ENCODE measurements at places on chromosomes 1 and 21. TPM values are rescaled to one million over a fixed set of nuclear protein-coding genes. Genes with fewer than 3 reads are reported as not detected.

Gene TMEM240
- 7.5 TPM for total RNA-seq

Gene ATP6V1G3
- not detected for total RNA-seq

Gene HSD3B1
- total RNA-seq: not detected

Gene FCRL6
- total RNA-seq: 0.32 TPM

Gene CRYAA
- not detected for total RNA-seq

Gene OR2W3
- not detected for total RNA-seq

Gene MYBPH
- not detected for total RNA-seq

Gene KCNQ4
- total RNA-seq: 2.6 TPM

Gene KRTAP13-2
- not detected for total RNA-seq

Gene GREM2
- total RNA-seq: not detected

Gene RORC
- 15.4 TPM for total RNA-seq

Gene SPRR1B
- not detected for total RNA-seq

- DNase-seq: peak; percentile 79
Observed at GRCh38 chr21:14864211-14865021, 200.4 kb downstream of the NRIP1 start.

- DNase-seq: no peak
Observed at GRCh38 chr21:45086337-45086958, 12.1 kb downstream of the ADARB1 start.

GRCh38 chr1:245301162-245301580 is 146.4 kb downstream of the KIF26B start:
- DNase-seq: peak; percentile 54

DNA sequence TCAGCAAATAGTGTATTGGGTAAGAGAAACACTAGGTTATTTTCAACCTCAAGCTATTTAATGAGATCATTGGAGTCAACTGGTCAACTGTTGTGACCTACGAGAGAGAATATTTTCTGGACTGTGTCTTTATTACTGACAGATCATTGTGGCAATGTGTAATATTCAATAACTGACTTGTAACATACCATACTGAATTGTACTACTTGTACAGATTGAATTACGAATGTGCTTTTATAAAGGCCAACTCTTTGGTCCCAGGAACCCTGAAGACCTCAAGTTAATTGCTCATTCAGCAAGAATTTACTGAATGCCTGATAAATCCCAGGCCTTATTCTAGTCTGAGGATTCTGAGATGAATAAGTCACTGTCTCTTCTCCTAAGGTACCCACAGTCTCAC is 56.1 kb upstream of the CAMK1G start:
- no peak for DNase-seq

GRCh38 chr1:154371436-154371835 is 33.7 kb upstream of the IL6R start:
- no peak for DNase-seq

DNA sequence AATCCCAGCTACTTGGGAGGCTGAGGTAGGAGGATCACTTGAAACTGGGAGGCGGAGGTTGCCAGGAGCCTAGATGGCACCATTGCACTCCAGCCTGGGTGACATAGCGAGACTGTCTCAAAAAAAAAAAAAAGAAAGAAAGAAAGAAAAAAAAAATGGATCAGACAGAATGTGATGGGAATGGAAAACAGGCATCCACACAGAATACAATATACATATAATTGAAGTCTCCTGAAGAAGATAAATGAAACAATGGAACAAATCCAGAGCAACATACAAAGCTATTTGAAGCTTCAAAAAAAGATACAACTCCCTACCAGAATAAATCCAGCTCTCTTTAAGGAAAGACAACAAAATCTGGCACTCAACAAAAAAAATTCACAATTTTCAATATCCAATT is 10.9 kb upstream of the EGLN1 start:
- no peak for DNase-seq

DNA sequence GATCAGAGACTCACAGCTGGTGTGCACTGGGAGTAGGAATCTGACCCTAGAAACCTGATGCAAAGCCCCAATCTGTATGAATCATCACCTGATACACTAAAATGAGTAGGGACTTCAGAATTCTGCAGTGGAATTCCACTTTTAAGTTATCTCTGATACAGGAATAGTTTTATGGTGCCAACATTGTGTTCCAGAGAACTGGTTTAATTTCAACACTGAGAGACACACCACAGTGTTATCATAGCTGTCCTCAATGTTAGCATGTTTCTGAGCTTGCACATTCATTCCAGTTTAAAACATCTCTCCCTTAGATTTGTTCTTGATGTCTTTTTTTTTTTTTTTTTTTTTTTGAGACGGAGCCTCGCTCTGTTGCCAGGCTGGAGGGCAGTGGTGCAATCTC is 7.1 kb downstream of the UTS2 start:
- DNase-seq: no peak

- DNase-seq: no peak
Observed at GRCh38 chr1:218468711-218469110, 123.6 kb downstream of the TGFB2 start.

GRCh38 chr1:245656189-245656717 is 501.5 kb downstream of the KIF26B start:
- no peak for DNase-seq

- DNase-seq: no peak
Observed at GRCh38 chr1:233668725-233669294, 54.9 kb downstream of the KCNK1 start.

- no peak for DNase-seq
Observed at GRCh38 chr1:204544321-204544720, 28.1 kb downstream of the MDM4 start.

DNA sequence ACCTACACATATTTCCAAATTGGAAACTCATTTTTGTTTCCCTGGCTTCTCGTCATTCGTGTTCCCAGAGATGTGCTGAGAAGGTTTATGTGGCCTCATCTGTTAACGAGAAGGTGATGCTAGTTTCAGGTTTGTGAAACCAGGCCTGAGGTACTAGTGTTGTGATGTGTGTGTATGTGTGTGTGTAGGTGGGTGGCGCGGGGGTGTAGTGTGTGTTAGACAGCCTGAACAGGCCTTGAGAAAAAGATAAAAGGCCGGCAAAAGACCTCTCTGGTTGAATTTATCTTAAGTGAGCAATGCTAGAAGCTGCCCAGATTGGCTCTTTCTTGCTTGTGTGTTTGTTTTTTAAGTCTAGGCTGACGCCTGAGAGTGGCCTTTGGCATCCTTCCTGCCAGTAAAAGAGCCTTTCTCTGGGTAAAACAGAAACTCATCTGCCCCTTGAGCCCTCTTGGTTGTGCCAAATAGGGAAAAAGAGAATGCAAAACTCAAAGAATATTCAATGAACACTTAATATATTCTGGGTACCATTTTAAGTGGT is 65.8 kb upstream of the HSD17B7 start:
- no peak for DNase-seq

GRCh38 chr1:100972185-100972584 is 53.4 kb downstream of the DPH5 start:
- DNase-seq: no peak

DNA sequence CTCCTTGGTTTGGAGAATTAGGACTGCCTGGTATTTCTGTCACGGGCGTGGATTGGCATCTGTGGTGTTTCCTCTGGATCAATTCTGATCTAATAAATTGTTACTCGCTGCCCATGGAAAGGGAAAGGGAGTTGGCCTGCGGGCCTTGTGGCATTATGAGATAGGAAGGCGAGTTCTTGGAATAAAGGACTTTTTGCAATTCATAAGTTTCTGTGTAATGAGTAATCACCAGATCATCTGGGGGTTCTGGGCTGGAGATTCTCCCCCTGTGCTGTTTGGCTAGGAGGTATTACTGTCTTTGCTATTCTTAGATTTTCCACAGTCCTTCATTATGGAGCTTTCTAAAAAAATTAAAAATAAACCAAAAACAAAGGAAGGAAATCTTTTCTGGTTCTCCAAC is 315.9 kb downstream of the CAMTA1 start:
- no peak for DNase-seq
